ENCODE measurements at places on chromosomes 11 and 22.
A peak's percentile ranks its signal among the peaks of the same experiment; 100 is the strongest.

DNA sequence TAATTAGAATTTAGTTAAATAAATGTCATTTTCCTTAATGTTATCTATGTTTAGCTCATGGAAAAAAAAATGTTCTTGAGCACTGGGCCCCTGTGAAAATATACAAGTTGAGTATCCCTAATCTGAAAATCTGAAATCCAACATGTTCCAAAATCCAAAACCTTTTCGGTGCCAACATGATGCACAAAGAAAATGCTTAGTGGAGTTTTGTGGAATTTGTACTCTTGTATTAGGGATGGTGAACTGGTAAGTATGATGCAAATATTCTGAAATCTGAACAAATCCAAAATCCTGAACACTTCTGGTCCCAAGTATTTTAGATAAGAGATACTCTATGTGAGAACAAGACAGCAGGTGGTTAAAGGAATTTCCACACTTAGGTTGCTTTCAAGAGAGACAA, 44.5 kb downstream of the TCP11L1 start:
- DNase-seq, result no peak

DNA sequence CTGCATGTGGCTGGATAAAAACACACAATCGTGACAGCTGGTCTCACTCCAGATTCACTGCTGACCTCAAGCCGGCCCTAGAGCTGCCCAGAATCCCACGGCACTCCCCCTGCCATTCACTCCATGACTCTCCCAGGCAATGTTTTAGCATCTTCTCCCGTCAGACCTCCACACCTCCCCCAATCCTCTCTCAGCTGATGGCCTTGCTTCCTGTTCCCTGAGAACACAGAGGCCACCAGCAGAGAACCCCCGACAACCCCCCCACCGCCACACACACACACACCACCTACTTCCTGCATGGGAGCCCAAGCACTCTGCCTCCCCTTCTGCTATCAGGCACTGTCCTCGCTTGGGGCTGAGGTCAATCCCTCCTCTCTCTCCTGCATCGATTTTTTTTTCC, 9.3 kb downstream of the TNKS1BP1 start:
- DNase-seq, result peak; percentile 88

DNA sequence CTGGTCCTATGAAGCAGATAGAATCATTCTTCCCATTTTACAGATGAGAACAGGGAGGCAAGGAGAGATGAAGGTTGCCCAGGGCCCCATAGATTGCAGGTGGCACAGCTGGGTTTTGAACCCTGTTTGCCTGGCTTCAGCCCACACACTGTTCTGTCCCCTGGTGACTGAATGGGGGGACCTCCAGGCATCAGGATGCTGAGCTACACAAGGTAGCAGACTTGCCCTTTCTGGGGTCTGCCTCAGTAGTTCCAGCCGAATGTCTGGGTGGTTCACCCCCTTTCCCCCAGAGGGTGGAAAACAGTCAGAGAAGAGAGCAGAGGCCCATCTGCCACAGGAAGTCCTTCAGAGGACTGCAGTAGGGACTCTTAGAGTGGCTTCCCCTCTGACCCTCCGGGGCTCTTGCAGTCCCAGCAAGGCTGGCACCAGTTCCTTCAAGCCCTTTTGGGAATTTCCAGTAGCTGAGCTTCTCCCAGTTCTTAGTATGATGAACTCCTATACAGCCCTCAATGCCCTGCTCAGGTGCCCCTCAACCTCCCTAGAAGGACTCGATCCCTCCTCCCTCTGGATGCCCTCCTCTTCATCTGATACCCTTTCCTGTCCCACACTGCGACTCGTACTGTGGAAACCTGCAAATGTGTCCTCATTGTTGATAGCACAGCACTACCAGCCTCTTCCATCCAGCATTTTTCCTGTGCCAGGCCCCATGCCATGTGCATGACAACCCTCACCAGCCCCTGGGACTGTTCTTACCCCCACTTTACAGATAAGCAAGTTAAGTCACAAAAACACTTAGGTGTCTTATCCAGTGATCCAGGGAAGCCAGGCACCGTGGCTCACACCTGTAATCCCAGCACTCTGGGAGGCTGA, 82.8 kb downstream of the IGLL1 start:
- no peak for DNase-seq

DNA sequence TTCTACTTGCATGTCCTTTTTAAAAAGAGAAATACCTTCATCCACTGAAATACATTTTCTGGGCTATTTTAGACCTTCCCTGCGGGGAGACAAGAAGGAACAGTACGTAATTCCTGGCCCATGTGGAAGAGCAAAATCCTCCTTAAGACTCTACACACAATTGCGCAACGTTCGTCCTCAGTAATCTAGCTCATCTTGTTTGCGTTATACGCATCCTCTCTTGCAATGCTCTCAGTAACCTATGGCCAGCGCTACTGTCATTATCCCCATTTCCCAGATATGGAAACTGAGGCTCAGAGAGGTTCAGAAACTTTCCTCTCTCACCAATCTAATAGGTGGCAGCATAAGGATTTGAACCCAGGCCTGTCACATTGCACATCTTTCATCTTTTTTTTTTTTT, 54.6 kb downstream of the RPUSD4 start:
- DNase-seq, result no peak

- no peak for DNase-seq
Observed at GRCh38 chr11:76212086-76213035, 6.1 kb upstream of the WNT11 start.

GRCh38 chr11:71080239-71081097, 171.9 kb downstream of the SHANK2 start:
- peak; percentile 56 for DNase-seq

- DNase-seq, result no peak
Observed at GRCh38 chr11:113697756-113698407, 8.2 kb downstream of the TMPRSS5 start.

GRCh38 chr11:133893381-133893780, 48.1 kb upstream of the SPATA19 start:
- DNase-seq, result no peak

DNA sequence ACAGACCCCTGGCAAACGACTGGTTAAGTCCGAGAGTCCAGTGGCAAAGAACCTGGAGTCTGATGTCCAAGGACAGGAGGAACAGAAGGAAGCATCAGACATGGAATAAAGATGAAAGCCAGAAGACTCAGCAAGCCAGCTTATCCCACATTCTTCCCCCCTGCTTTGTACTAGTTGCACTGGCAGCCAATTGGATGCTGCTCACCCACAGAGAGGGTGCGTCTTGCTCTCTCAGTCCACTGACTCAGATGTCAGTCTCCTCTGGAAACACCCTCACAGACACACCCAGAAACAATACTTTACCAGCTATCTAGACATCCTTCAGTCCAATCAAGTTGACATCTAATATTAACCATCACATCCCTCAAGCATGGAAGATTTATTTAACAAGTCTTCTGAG, 1265.8 kb upstream of the CNTN5 start:
- DNase-seq, result no peak

DNA sequence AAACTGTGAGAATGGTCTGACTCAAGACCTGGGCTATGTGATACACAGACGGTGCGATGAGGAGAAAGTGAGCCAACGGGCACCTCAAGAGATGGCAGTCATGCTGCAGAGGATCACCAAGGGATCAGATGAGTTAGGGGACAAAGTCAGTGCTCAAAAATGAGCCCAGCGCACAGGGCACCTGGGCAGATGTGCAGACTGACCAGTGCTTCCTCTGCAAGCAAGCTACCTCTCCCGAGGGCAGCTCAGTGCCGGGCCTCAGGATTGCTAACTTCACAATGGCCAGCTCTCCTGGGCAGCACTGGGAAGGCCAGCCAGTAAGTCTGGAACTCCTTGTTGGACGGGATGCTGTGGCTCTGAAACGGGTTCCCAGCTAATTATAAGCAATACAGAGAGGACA, 15.3 kb downstream of the HDHD5 start:
- no peak for DNase-seq

DNA sequence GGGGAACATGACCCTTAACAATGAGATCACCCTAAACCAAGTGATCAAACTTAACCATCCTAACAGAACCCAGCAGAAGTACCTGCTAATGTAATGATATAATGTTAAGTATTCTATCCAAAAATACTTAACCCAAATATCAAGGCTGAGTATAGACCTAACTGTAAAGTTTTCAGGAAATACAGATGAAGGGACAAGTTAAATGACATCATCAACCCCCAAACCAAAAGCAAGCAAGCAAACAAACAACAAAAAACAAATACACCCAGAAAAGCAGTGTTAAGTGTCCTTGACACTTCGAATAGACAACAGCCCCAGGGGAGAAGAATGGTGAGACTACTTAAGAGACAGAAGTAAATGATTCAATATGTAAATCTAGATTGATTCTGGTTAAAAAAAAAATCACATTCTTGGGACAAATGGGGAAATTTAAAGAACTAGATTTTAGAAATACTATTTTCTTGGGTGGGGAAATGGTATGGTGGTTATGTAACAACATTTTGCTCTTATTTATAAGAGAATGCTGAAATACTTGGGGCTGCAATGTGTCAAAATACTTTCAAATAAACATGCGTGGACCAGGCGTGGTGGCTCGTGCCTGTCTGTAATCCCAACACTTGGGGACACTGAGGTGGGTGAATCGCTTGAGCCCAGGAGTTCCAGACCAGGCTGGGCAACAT, 2.5 kb downstream of the CSTF3 start:
- no peak for DNase-seq

DNA sequence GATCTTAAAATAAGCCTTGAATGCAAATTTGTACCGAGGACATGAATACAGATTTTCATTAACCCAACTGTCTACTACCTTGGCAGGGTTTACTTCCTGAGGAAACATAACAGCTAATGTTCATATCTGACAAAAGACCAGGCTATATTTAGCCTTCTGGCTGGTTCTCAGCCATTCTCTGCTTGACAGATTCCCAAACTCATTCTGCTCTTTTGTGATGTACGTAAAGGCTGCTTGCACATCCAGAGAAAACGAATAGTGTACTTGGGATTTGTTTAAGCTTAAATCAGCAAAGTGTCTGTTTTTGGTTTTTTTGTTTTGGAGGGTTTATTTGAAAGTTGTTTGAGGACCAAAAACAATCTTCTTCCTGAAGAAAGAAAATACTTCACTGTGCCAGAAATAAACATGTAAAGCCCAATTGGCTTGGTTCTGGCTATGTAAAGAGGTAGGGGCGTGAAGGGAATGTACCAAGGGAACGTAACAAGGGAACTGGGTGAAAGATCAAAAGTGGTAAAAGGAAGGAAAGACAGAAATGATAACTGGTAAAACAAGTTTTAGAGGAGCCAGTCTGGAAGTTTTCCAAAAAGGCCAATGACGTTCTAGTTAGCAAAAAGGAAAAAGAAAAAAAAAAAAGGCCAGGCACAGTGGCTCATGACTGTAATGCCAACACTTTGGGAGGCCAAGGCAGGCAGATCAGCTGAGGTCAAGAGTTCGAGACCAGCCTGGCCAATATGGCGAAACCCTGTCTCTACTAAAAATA, 21.4 kb upstream of the CRTAM start:
- peak; percentile 59 for DNase-seq

DNA sequence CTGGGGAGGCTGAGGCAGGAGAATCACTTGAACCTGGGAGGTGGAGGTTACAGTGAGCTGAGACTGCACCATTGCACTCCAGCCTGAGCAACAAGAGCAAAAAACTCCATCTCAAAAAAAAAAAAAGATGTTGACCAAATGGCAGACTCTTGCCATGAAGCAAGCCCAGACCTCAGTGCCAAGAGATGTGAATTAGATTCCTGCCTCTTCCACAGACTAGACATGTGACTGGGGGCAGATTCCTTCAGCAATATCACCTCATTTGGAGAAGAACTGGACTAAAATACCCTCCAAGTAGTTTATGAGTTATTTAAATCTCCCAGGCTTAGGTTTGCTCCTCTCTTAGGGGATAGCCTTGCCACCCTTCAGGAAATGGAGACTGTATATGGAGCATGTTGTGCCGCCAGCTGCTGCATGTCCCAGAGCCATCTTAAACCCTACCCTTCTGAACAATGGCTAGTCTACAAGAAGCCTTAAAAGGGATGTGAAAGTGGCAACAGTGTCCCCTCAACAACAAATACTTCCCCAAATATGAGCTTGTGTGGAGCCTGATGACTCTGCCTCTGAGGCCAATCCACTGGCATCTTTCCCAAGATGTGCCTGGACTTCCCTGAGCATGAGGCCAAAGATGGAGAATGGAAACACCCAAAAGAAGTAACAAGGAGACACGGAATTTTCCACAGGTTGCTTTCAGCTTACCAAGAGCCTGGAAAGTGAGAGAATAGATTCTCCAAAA, 763 bp upstream of the MS4A7 start:
- no peak for DNase-seq
